ENCODE measurements at places on chromosomes 3 and 15.

DNA sequence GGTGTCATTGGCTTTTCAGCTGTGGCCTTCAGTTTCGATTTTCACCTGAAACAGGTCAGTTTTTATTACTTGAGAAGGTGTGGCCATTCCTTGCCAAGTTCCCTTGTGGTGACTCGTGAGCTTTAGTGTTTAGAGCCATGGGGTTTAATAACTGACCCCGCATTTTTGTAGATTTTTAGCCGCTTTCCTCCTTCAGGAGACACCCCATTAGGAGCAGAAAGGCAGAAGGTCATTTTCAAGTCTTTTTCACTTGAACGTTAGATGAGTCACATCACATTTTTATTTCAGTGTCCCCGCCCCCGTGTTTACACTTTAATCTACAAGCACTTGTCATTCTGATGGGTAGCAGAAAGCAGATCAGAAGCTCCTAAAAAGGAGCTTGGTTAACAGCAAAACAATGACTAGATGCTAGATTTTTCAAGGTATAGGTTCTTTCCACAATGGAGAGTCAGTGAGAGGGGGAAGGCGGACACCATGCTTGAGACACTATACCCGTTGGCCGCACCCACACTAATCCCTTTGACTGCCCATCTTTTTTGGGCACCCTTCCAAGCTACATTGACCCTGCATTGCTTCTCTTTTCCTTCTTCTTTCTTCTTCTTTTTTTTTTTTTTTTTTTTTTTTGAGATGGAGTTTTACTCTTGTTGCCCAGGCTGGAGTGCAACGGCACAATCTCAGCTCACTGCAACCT, 132.7 kb downstream of the GHSR start:
- DNase-seq = no peak

- no peak for DNase-seq
Observed at GRCh38 chr3:11168881-11169805, 14.8 kb downstream of the HRH1 start.

GRCh38 chr3:37642670-37643598, 218.7 kb upstream of the CTDSPL start:
- no peak for DNase-seq

DNA sequence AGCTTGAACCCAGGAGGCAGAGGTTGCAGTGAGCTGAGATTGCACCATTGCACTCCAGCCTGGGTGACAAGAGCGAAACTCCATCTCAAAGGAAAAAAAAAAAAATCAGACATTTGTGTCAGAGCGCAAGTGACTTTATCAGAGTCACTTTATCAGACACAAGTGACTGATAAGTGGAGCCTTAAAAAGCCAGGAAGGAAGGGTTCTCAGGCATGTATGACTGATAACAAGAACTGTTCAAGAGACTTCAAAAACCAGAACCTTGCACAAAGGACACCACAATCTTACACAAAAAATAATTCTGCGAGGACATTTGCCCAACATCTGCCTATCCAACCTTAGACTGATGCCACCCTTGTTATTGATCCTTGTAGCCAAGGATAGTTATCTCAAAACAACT, 13.3 kb upstream of the CFAP44 start:
- DNase-seq = no peak

DNA sequence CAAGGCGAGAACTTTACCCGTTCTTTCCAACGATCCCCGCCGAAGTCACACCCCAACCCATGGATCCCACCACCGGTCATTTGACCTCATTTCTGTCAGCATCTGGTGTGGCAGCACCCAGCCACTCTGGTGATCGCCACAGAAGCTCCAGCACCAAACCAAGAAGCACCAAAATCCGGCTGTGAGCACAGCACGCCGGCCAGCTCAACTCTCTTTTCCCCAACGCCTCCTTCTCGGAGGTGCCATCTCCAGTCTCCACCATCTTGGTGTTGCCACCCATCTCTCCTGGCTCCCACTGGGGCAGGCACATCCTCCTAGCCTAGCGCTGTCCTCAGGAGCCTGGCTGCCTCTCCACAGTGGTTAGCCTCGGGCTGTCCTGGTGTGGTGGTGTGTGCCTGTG, 6.5 kb downstream of the MUC4 start:
- no peak for DNase-seq

DNA sequence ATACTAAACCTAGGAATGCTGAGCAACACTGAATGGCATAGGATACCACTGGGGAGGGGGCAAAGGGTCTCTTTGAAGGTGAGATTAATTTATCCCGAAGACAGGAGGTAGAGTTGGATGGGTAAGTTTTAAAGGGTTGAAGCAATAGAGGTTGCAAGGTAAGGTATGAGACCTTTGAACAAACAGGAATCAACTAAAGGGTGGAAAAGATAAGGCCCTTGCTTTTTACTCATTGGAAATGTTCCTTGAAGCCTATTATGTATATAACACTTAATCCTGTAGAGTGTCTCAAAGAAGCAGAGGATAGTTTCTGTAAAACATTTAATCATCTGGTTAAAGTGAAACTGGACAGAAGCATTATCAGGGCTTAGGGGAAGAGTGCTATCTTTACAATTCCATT, 5.7 kb downstream of the ABHD5 start:
- DNase-seq = no peak

DNA sequence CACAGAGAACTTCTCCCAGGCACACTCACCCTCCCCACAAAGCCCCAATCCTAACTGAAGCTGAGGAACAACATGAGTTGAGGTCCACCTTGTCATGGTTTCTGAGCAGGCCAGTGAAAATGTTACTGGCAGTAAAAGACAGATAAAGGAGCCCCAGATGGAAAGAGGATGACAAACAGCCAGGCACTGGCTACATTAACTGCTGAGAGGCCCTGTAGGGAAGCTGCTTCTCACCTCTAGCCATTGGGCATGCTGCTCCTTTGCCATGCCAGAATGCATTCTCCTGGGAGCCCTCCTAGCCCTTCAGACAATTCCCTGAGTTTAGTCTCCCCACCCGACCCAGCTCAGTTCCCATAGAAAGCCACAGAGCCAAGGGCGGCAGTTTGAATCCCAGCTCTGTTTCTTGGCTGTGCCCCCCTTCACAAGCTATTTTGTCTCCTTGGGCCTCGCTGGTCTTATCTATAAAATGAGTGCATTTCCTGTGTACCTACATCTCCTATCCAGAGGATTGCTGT, 60.5 kb downstream of the LMCD1 start:
- no peak for DNase-seq

DNA sequence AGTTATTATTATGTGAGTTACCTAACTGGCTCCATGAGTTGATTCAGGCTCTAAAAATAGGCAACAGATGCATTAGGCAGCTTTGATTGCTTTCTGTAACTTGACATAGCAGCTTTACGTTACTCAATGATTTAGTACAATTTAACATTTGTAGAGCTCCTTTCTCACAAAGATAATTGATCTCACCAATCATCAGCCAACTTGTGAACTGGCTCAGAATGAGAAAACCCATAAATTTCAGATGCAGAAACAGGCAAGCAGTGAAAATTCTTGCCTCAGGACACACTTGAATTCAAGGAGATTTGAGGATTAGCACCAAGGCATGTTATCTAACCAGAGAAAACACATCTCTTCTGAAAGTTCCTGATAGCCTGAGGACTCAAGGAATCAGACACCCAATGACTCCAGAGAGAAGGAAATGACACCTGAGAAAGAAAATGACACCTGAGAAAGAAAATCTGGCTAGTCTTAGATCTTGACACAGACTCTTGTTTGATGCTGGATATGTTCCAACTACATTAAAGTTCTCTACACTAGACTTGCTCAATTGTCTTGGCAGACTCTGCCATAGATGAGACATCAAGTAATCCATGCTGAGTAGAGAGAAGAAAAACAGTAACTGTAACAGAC, 315.1 kb upstream of the CBLB start:
- no peak for DNase-seq

GRCh38 chr15:48472756-48473155, 141.5 kb downstream of the DUT start:
- DNase-seq = no peak

DNA sequence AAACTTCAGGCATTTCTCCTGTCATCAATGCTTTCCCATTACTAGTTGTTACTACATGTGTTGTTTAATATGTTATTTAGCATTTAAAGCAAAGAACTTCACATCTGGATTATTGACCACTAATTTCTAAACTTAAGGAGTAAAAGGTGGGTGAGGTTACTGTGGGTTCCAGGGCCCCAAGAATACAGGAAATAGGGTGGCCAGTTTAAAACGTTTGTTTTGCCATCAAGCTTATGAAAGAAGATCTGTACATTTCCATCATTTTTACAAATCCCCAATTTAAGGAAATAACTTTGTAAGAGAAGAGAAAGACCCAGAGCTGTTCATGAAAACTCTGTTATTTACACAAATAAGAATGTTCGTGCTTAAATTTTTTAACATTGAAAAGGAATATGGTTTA, 54.5 kb upstream of the ACKR4 start:
- no peak for DNase-seq

GRCh38 chr15:40909662-40910630, 15.7 kb downstream of the VPS18 start:
- no peak for DNase-seq

GRCh38 chr3:66052721-66053549, 14.2 kb upstream of the MAGI1 start:
- no peak for DNase-seq

DNA sequence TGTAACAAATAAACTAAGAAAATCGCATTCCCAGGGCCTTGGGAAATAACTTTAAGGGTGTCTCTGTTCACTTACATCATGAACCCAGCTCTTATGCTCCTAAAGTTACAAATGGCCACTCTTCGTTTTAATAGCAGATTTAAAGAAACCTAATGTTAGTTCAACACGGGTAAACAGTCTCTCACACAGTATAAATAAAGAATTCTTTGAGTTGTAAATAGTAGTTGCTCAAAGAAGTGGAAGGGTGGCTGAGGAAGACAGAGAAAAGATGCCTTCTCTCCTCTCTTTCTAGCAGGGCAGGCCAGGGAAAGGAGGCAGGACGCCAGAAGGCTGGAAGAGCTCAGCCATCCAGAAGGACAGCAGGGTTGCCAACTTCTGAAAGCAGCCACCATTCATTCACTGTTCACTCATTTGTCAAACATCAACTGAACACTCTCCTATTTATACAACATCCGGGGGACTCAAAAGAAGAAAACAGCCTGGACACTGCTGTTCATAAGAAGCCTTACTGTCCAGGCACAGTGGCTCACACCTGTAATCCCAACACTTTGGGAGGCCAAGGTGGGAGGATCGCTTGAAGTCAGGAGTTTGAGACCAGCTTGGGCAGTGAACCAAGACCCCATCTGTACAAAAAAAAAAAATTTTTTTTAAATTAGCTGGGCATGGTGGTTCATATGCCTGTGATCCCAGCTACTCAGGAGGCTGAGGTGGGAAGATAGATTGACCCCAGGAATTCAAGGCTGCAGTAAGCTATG, 47.3 kb downstream of the WWTR1 start:
- DNase-seq = no peak

- DNase-seq = peak; percentile 72
Observed at GRCh38 chr3:123202451-123202850, 708 bp downstream of the SEC22A start.

DNA sequence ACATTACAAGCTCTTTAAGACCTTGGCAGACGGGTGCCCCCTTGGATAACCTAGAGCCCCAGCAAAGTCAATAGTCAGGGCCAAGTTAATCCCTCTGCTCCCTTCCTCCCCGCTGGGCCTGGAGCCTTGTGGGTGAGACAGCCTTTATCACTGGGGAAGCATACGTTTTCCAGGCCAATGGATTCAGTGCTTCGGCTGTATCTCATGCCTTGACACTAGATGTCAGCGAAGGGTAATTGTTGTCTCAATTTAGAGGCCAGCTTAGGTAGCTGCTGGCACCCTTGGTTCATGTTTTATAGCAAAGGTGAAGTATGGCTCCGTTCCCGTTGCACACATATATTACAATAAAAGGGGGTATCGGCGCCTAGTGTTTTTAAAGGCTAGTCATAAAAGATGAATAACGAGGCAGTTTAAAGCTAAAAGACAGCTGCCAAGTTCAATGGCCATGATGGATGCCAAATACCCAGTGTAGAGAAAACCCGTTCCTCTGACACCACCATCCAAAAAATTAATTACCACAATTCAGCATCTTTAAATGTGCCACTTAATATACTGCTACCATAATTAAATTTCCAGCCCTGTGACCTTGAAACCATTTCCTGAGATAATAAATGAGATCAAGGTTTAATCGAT, 52.3 kb upstream of the BNIP2 start:
- DNase-seq = peak; percentile 61

GRCh38 chr3:58293516-58293915, 12.5 kb upstream of the RPP14 start:
- no peak for DNase-seq

GRCh38 chr15:89760303-89761008, 9.4 kb upstream of the MESP1 start:
- peak; percentile 10 for DNase-seq

GRCh38 chr3:71064956-71065763, 518.4 kb downstream of the FOXP1 start:
- no peak for DNase-seq

DNA sequence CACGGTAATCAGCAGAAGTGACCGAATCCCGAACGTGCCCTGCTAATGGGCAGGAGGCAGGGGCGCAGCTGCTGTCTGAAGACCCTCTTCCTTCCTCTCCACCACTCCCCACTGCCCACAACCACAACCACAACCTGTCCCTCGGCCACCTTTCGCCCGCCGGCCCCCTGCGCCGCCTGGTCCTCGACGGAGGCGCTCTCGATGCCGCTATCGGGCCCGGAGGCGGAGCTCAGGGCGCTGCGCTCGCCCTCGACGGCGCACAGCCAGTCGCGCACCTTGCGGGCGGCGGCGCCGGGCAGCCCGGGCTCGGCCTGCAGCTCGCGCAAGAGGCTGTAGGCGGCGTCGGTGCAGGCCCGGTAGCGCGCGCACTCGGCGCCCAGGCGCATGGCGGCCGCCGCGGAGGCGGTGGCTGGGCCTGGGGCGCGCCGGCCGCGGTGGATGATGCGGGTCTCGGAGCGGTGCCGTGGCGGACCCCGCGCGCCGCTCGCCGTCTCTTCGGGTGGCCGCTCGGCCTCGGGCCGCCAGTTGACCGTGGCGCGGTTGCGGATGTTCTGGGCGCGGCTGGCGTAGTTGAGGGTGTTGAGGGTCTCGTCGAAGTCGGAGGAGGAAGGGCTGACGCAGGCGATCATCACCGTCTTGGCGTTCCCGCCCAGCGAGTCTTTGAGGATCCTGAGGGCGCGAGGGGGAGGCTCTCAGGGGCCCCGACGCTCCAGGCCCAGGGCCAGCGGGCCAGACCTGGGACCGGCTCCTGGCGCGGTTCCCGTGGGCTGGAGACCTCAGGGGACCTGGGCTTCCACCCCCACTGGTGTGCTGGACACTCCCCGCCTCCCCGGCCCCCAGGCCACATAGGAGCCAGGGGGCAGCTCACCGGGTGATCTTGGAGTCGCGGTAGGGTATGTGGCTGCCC, 6.9 kb downstream of the KIF7 start:
- no peak for DNase-seq

- DNase-seq = no peak
Observed at GRCh38 chr3:133328373-133328772, 71.5 kb upstream of the BFSP2 start.

GRCh38 chr3:46414739-46415138, 7.7 kb downstream of the CCRL2 start:
- no peak for DNase-seq

GRCh38 chr3:133853063-133853924, 42.4 kb downstream of the RAB6B start:
- DNase-seq = no peak

GRCh38 chr3:195207056-195207455, 63.9 kb downstream of the XXYLT1 start:
- no peak for DNase-seq
